Dermis blood vessel endothelial cell (primary cell): ENCODE measurements at places on chromosomes 16 and 17.
A peak's percentile ranks its signal among the peaks of the same experiment; 100 is the strongest.

DNA sequence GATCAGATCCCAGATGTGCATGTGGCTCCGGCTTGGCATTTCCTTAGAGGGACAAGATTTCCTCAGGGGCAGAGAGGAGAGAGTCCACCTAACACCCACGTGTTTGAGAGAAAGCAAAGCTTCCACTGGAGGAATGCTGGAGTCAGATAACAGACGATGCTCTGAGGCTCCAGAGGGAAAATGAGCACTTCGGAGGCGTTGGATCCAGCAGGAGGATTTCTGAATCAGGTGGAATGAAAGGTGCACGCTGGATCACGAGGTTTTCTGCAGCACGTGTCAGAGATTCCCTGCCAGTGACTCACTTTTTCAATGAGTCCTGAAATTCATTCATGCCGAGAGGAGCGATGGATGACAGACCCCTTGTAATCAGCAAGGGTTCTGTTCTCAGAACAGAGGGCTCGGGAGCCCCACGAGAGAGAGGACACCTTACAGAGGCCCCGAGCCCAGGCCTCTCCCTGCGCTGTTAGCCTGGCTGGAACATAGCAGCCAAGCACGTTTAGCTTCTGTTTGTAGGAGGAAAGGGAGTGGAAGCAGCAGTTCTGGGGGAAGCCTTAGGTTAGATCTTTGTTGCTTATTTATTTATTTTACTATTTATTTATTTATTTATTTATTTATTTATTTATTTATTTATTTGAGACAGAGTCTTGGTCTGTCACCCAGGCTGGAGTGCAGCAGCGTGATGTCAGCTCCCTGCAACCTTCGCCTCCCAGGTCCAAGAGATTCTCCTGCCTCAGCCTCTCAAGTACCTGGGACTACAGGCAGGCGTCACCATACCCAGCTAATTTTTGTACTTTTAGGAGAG is 49.3 kb upstream of the JPH3 start:
- no peak for DNase-seq

DNA sequence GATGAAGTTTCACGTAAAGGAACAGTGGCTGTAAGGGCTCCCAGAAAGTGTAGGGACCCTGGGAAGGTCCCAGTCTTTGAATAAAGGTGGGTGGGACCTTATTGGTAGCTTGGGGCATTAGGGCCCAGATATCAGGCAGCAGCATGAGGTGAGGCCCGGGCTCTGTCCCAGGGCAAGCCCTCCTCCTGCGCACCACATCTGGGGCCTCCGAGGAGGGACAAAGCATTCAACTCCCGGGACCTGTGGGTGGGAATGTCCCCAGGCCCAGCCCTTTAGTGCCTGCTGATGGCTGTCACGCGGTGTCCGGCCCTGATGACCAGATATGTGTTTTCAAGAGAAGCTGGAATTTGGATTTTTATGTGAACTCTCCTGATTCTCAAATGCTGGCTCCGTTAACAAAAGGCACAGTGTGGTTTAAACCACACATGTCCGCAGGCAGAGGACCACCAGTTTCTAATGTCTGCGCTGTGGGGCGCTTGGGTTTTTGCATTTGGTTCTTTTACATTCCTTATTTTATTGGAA is 30.4 kb downstream of the RAI1 start:
- no peak for DNase-seq

DNA sequence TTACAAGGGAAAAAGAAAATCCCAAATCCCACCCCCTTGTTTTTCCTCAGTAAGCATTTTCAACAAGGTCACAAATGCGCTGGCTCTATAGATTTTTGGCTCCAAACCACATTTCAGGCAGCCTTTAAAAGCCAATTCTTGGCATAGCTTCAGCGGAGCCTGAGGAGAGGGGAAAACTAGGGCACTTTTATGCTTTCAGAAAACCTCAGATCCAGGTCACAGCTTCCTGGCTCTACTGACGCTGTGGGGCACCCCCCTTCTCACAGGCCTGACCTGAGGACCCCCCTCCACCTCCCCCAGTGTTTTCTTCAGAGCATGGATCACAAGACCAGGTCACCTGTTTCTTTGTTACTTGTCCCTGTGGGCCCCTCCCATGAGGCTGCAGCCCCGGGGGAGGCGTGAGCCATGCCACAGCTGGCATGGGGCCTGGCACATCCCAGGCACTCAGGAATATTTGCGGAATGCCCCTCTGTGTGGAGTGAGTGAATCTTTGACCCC is 30.1 kb upstream of the MTSS2 start:
- DNase-seq: no peak

- no peak for DNase-seq
Measured at GRCh38 chr17:1773696-1774181, 11.9 kb downstream of the SERPINF1 start.

DNA sequence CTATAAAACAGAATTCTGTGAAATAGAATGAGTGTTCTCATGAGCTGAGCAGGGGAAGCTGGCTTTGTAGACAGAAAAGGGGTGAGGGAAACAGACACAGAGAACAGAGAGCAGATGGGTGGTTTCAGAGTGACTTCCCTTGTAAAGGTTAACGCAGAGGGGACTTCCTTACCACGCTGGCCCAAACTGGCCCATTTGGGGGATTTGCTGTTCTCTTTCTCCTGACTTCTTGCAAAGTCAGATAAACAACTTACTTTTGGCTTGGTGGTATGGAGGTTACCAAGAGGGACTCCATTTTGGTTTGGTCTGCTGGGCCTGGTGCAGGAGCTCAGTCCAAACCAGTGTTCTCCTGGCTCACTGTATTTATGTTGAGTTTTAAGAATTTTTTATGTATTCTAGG is 48.4 kb downstream of the SEC14L1 start:
- DNase-seq: no peak

- no peak for DNase-seq
Measured at GRCh38 chr16:83238949-83239691, 568.7 kb upstream of the HSBP1 start.

- peak; percentile 51 for DNase-seq
Measured at GRCh38 chr17:17413215-17413792, 63.5 kb upstream of the MED9 start.

DNA sequence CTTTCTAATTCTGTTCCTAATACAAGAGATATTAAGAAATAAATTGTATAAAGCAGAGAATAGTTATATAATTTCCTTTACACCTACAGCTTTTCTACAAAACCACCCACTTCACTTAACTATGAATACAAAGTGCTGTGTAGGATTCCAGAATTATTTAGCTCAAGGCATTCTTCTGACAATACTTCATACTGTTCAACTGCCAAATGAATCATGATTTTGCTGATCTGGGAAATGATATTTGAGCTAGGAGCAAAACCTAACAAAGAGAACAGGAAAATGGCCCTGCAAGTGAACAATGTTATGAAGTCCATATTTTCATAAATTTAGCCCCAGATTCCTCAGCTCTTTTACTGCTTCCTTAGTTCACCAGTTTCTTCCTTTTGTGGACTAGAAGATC is 12.9 kb downstream of the BBS2 start:
- DNase-seq: peak; percentile 87

GRCh38 chr17:62073993-62074392 is 8.9 kb upstream of the MED13 start:
- DNase-seq: no peak

DNA sequence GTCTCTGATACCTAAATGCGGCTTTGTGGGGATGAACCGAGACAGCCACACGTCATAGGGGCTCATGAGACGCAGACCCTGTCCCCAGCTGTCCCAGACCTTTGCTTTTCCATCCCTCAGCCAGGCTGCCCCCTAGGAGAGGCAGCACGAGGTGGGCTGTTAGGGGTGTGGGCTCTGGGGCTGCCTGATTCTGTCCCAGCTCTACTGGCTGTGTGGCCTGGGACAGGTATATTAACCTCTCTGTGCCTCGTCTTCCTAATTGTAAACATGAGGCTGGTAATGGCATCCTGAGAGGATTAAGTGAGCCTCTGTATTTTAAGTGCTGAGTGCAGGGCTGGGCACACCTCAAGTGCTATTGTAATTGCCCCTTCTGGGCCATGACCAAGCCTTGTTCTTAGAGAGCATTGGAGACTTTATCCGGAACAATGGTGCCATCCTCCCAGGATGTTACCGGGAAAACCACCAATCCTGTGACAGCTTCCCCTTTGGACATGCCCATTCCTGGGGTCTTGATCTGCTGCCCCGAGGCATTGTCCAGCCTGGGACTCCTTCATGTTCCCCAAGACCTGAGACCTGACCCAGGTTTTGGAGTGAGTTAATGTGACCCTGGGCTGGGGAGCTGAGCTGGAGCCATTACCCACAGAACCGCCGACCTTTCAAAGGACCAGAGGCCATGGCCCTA is 5.1 kb downstream of the ADGRG1 start:
- DNase-seq: no peak

DNA sequence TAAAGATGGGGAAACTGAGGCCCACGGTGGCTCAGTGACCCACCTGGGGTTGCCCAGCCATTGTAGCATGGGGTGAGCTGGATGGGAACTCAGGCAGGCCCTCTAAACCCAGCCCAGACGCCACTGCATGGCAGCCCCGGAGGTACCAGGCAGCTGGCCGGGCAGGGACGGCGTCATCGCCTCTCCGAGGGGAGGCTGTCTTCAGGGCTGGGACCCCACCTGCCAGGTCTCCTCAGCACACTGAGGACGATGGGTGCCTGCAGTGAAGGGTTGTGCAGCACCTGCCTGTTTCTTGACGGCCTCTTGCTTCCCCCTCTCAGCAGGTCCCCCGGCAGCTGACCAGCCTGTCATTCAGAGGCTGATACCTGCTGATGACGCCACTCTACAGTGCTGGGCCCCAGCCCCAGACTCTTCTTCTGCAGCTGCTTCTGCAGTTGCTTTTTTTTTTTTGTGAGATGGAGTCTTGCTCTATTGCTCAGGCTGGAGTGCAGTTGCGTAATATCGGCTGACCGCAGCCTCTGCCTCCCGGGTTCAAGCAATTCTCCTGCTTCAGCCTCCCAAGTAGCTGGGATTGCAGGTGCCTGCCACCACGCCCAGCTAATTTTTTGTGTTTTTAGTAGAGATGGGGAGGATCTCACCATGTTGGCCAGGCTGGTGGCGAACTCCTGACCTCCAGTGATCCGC is 24.7 kb downstream of the RNF213 start:
- no peak for DNase-seq

DNA sequence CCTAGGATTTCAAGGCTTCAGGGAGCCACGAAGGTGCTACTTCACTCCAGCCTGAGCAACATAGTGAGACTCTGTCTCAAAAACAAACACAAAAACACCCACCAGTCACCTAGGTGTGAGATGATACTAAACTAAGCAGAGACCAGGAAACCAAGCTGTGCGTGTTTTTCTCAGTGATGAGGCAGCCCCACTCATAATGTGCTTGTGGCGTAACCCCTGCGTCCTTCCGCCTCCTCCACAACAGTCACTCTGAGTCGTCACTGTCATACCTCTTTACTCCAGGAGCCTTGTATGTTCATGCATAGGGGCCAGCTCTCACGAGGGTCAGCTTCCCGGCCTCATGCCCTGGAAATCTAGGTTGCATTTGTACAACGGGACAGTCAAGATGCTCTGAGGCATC is 31.1 kb upstream of the SLC47A1 start:
- no peak for DNase-seq
